Esophagus mucosa (tissue), 1 donor: ENCODE measurements at places on chromosomes 12 and 14.

DNA sequence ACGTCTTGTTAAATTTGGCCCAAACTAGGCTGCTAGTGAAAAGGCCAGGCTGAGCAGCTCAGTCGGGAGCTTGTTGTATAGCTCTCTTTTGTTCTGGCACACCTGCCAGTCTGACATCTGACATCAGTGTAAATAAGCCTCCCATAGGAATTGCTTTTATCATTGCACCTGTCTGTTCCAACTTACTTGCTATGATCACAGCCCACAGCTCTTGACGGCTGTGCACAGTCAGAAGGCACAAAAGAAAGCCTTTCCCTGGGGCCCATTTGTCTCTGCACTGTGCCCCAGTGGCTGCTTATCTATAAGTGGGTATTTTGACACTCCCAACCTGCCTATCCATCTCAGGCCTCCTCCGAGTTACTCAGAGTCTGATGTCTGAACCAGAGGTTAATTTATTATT, 324.5 kb downstream of the NUAK1 start:
- no peak for ATAC-seq

GRCh38 chr12:104866291-104866690, 91.8 kb downstream of the SLC41A2 start:
- ATAC-seq = no peak

- ATAC-seq = no peak
Measured at GRCh38 chr12:125284945-125285685, 219.9 kb downstream of the AACS start.

DNA sequence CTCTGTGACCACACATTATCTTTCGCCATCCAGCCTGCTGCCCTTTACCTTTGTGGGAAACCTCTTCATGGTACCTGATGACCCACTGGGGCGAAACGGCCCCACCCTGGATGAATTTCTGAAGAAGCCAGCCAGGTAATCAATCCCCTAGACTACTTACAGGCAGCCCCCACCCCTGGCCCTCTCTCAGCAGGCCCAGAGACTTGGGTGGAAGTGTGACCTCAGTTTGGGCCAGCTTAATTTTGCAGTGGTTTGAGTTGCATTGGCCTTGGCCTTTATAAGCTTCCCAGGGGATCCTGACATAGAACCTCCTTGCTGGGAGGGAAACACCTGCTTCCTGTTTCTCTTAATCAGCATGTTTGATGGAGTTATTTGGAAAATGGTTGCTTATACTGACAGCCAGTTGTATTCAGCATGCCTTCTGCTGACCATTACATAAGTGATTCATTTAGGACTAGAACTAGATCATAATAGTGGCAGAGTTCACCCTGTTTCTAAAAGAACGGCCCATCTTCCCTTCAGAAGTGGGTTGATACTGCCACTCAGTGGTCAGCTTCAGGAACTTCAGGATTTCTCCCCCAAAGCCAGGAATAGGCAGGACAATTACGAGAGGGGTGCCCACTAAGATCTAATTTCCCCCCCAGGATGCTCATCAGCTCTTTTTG, 6.1 kb downstream of the SDR39U1 start:
- peak; percentile 52 for ATAC-seq

- no peak for ATAC-seq
Measured at GRCh38 chr14:68088451-68088854, 268.9 kb downstream of the RAD51B start.

- ATAC-seq = no peak
Measured at GRCh38 chr12:132131952-132132351, 12.2 kb downstream of the DDX51 start.

GRCh38 chr12:58894040-58894439, 26.3 kb downstream of the LRIG3 start:
- no peak for ATAC-seq

- no peak for ATAC-seq
Measured at GRCh38 chr12:74535536-74535935, 2.1 kb upstream of the ATXN7L3B start.

DNA sequence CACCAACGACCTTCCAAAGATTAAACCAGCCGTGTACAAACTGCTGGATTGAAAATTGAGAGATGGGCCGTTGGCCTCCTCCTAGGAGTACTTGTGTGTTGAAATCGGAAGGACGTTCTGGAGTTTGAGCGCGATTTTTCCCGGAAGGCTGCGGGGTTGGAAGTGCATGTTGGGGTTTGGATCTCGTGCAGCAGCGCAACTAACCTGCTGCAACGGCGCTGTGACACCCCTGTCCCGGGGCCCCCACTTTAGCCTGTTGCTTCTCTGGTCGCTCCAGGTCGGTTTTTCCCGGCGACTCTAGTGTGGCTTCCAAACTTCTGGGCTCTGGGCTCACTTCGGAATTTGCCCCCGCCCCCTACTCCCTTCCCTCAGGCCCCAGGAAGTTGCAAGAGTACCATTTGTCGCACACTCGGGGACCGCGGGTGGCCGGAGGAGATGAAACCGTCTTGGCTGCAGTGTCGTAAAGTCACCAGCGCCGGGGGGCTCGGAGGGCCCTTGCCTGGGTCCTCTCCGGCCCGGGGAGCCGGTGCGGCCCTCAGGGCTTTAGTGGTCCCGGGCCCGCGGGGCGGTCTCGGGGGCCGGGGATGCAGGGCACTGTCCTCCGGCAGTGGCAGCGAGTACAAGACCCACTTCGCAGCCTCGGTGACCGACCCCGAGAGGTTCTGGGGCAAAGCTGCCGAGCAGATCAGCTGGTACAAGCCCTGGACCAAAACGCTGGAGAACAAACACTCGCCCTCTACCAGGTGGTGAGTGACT, at the start of gene ACSS3:
Gene ACSS3 (plus strand): TSS at position 394 of the 756 bp plus-strand sequence. CDS start 42 bp downstream, at position 436.
- no peak for ATAC-seq

DNA sequence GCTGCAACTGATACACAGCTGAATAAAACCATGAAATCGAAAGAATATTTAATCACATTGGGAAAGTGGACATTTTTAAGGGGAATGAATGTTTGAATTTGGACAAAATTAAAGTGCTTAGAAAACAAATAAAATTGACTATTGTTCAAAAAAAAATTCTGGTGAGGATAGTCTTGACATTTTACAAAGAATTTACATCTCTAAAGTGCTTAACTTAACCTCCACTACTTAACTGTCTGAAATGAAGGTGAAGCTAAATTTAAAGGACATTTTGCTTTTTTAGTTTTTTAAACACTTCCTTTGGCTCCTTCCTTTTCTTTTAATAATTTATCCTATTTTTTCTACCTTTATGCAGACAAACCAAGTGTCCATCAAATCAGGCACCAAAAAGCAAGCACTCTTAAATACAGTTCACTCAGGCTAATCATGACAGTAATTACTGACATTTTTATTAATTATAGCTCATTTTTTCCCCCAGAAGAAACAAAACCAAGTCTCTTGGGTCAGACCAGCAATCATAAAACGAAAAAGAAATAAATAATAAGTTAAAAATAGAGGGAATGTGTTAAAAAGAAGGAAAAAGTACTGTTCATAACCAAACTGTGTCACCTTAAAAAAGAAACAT, 5.7 kb upstream of the CCND2 start:
- no peak for ATAC-seq

GRCh38 chr12:71954083-71954778, 15.6 kb downstream of the TPH2 start:
- no peak for ATAC-seq

GRCh38 chr12:93173178-93173957, 204.4 kb upstream of the NUDT4 start:
- ATAC-seq = no peak
